Smooth muscle cell of the umbilical artery (primary cell): ENCODE measurements at places on chromosomes 1 and 21. TPM values are rescaled to one million over a fixed set of nuclear protein-coding genes. Genes with fewer than 3 reads are reported as not detected.

Gene CROCC
- total RNA-seq = 14.2 and 20.5 TPM in 2 replicates

Gene SLC6A17
- total RNA-seq = under 0.01 and 0.60 TPM in 2 replicates

Gene C1orf141
- not detected in 2 replicates for total RNA-seq

Gene VASH2
- total RNA-seq = 1.4 and 2.4 TPM in 2 replicates

Gene SPATA46
- not detected in 2 replicates for total RNA-seq

Gene HFM1
- under 0.01 and 0.23 TPM in 2 replicates for total RNA-seq

Gene SF3B4
- total RNA-seq = 7.7 and 16.6 TPM in 2 replicates

Gene SLC45A1
- 1.5 and 2.9 TPM in 2 replicates for total RNA-seq

Gene CTTNBP2NL
- total RNA-seq = 13.7 and 28.8 TPM in 2 replicates

Gene FMO5
- 0.32 and 1.5 TPM in 2 replicates for total RNA-seq

Gene C1orf53
- 2.4 and 4.8 TPM in 2 replicates for total RNA-seq

Gene COL9A2
- 0.59 and 0.78 TPM in 2 replicates for total RNA-seq

Gene LDLRAD1
- total RNA-seq = not detected in 2 replicates

Gene FAM72C
- 0.42 TPM in 1 of 2 replicates, not detected in the other for total RNA-seq

Gene RNASEL
- 6.8 and 13.7 TPM in 2 replicates for total RNA-seq

Gene CRYBG2
- total RNA-seq = not detected in 2 replicates

Gene TTLL7
- total RNA-seq = 36.8 and 38.6 TPM in 2 replicates

Gene ATPAF1
- total RNA-seq = 44.8 and 51.4 TPM in 2 replicates

Gene SLC2A5
- 2.4 and 12.5 TPM in 2 replicates for total RNA-seq

Gene MIER1
- total RNA-seq = 24.1 and 32.7 TPM in 2 replicates

Gene SRSF10
- total RNA-seq = 73.3 and 93.7 TPM in 2 replicates

Gene SAMD11
- 5.4 and 25.2 TPM in 2 replicates for total RNA-seq

Gene SMCP
- not detected in 2 replicates for total RNA-seq

Gene OR2G6
- total RNA-seq = not detected in 2 replicates

Gene HIVEP3
- total RNA-seq = 4.8 and 6.6 TPM in 2 replicates

Gene RHOU
- 2.8 and 11.0 TPM in 2 replicates for total RNA-seq

Gene WASF2
- 12.5 and 36.5 TPM in 2 replicates for total RNA-seq

Gene PM20D1
- under 0.01 TPM in 1 of 2 replicates, not detected in the other for total RNA-seq

Gene SH3BGR
- 3.0 and 3.7 TPM in 2 replicates for total RNA-seq

Gene TRIM17
- total RNA-seq = under 0.01 and 0.32 TPM in 2 replicates

Gene RIMS3
- total RNA-seq = under 0.01 and 0.09 TPM in 2 replicates

Gene CHIA
- total RNA-seq = under 0.01 TPM in 1 of 2 replicates, not detected in the other

Gene GNG12
- total RNA-seq = 149 and 228 TPM in 2 replicates

Gene PALMD
- 0.23 and 0.59 TPM in 2 replicates for total RNA-seq

Gene FAM177B
- total RNA-seq = not detected in 2 replicates

Gene GREM2
- total RNA-seq = 0.59 TPM in 1 of 2 replicates, not detected in the other

Gene CR1L
- not detected in 2 replicates for total RNA-seq

Gene PDZK1IP1
- total RNA-seq = not detected in 2 replicates

Gene GSTM5
- 1.8 and 2.3 TPM in 2 replicates for total RNA-seq

Gene RUNX1
- 49.0 and 54.0 TPM in 2 replicates for total RNA-seq

Gene SLC16A1
- total RNA-seq = 146 and 167 TPM in 2 replicates

Gene CYP4X1
- not detected in 2 replicates for total RNA-seq

Gene HNRNPU
- 252 and 378 TPM in 2 replicates for total RNA-seq

Gene CFHR1
- total RNA-seq = 0.18 and 0.30 TPM in 2 replicates

Gene NCSTN
- total RNA-seq = 181 and 242 TPM in 2 replicates

Gene TSPAN1
- 0.30 TPM in 1 of 2 replicates, not detected in the other for total RNA-seq

Gene PIK3CD
- total RNA-seq = 5.3 and 14.6 TPM in 2 replicates

Gene SH2D5
- total RNA-seq = 0.89 and 8.5 TPM in 2 replicates

Gene OR6K3
- total RNA-seq = not detected in 2 replicates

Gene LY9
- total RNA-seq = not detected in 2 replicates

Gene APCS
- total RNA-seq = not detected in 2 replicates
